ENCODE measurements at places on chromosomes 3 and 15.
A peak's percentile ranks its signal among the peaks of the same experiment; 100 is the strongest.

GRCh38 chr3:87733671-87734367 is 325.0 kb downstream of the CGGBP1 start:
- H3K27ac ChIP-seq, result no peak overlapping the region
- H3K27me3 ChIP-seq, result no peaks in the 10 kb centered on the region
- no peak for DNase-seq
- no peaks in the 10 kb centered on the region for H3K36me3 ChIP-seq

- no peak for DNase-seq
- H3K36me3 ChIP-seq, result no peaks in the 10 kb centered on the region
- H3K27me3 ChIP-seq, result no peaks in the 10 kb centered on the region
- no peak overlapping the region for H3K4me3 ChIP-seq
These were observed 43.5 kb downstream of the IFT57 start for GRCh38 chr3:108178676-108179075.

- H3K4me3 ChIP-seq, result no peak overlapping the region
- no peaks in the 10 kb centered on the region for H3K4me1 ChIP-seq
- H3K27me3 ChIP-seq, result no peaks in the 10 kb centered on the region
- DNase-seq, result no peak
- no peak overlapping the region for H3K27ac ChIP-seq
These were observed 249.7 kb downstream of the KCNMB2 start for GRCh38 chr3:178785961-178786360.

DNA sequence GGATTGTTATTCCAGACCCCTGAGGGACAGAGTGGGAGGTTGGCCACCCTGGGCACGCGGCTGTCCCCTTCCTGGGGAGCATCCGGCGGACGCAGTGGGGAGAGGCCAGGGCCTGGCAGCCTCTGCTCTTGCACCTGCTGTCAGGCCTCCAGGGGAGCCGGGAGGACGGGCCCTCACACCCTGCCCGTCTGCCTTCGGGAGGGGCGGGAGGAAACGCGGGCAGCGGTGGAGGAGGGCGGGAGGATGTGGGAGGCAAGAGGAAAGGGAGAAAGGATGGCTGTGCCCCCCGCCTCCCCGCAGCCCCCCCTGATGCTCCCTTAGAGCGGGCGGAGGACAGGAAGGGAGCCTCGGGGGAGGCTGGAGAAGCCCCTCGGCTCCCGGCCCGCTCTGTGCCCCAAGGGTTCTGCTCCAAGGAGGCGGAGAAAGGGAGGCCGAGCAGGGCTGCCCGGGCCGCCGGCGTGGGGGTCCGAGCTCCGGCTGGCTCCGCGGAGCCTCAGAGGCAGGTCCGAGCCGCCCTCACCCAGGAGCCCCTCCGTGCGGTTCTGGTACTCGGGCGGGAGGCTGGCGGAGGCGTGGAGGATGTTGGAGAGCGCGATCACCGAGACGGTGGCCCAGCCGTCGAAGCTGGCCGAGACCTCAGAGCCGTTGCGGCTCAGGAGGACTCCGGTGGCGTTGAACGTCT is 40.9 kb downstream of the MUC20 start:
- DNase-seq, result no peak
- no peak overlapping the region for H3K27ac ChIP-seq
- H3K36me3 ChIP-seq, result no peaks in the 10 kb centered on the region
- H3K27me3 ChIP-seq, result no peaks in the 10 kb centered on the region
- H3K4me3 ChIP-seq, result no peak overlapping the region

DNA sequence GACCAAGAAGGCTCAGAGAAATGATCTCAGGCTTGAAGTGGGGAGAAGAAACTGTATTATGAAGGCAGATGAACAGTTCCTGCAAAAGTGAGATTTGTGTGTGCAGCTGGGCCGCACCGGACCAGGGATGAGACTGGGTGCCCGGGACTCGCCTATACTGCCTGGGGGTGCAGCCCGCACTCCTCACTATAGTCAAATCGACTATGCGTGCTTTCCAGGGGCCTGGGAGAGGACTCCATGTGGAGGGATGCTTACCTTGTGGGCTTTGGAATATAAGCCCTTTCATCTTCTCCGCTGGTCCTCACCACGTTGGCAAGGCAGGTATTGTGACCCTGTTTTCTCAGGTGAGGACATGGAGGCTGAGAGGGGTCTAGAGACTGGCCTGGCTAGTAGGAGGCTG is 32.9 kb upstream of the APOD start:
- H3K4me1 ChIP-seq, result no peaks in the 10 kb centered on the region
- no peaks in the 10 kb centered on the region for H3K27me3 ChIP-seq
- H3K36me3 ChIP-seq, result no peaks in the 10 kb centered on the region
- peak; percentile 43 for DNase-seq

- H3K4me1 ChIP-seq, result peaks cover 51% of the 10 kb centered on the region
- no peaks in the 10 kb centered on the region for H3K36me3 ChIP-seq
- no peaks in the 10 kb centered on the region for H3K27me3 ChIP-seq
- H3K4me3 ChIP-seq, result peak overlapping the region; percentile 90
- peak overlapping the region; percentile 98 for H3K27ac ChIP-seq
These were observed 12.4 kb downstream of the TNK2 start for GRCh38 chr3:195895861-195896360.

DNA sequence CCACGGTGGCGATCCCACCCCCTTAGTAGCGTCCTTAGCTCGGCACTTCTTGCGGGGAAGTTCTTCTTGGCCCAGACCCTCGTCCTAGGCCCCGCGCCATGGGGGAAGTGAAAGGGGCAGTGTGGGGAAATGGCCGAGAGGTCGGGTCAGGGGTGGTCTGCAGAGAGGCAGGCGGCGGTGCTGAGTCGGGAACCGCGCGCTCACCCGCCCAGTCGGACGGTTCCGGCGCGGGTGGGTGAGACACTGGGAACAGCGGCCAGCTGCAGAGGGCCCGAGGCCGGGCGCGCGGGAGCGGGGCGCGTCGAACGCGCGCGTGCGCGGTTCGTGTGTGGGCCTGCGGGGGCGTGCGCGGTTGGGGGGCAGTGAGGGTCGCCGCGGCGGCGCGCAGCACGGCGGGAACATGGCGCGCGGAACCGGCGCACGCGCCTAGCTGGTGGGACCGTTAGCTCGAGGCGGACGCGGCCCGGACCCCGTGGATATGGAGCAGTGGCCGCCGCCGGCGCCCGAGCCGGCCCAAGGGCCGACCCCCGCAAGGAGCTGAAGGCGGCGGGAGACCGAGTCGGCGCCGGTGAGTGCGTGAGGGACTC is 246.9 kb downstream of the GOLGA6L6 start:
- no peak overlapping the region for H3K27ac ChIP-seq
- no peaks in the 10 kb centered on the region for H3K27me3 ChIP-seq
- no peaks in the 10 kb centered on the region for H3K36me3 ChIP-seq
- H3K4me3 ChIP-seq, result no peak overlapping the region
- peak; percentile 62 for DNase-seq
- H3K4me1 ChIP-seq, result no peaks in the 10 kb centered on the region

GRCh38 chr3:32626631-32627030 is 56.0 kb upstream of the DYNC1LI1 start:
- DNase-seq, result no peak
- no peak overlapping the region for H3K4me3 ChIP-seq
- H3K27ac ChIP-seq, result no peak overlapping the region
- H3K4me1 ChIP-seq, result no peaks in the 10 kb centered on the region

- no peak for DNase-seq
- H3K4me1 ChIP-seq, result no peaks in the 10 kb centered on the region
- no peaks in the 10 kb centered on the region for H3K36me3 ChIP-seq
- H3K27ac ChIP-seq, result no peak overlapping the region
These were observed 30.8 kb downstream of the MEX3B start for GRCh38 chr15:82014989-82015388.

DNA sequence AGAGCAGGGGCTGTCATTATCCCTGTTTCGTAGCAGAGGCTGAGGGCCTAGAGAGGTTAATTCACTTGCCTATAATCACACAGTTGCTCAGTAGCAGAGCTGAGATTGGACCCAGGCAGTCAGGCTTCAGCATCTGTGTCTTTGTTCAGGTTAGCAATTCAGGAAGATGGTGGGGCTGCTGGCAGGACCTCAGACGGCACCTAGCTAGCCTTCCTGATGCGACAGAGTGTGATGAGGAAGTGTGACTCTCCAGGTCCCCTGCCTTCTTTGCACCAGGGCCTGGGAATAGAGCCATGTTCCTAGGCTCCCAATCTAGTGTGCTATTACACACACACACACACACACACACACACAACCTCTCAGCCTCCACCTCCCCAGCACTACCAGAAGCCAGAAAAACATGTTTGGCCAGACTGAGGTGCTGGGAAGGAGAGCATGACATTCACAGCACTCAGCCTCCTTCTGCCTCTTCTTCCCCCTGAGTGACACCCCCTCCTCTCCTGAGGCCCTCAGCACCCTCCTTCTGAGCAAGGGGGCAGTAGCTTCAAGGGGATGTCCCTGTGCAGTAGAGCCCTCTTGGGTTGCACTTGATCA is 88.9 kb downstream of the TLE3 start:
- H3K36me3 ChIP-seq, result no peaks in the 10 kb centered on the region
- no peaks in the 10 kb centered on the region for H3K4me1 ChIP-seq
- no peak overlapping the region for H3K27ac ChIP-seq

- H3K4me3 ChIP-seq, result no peak overlapping the region
- no peak overlapping the region for H3K27ac ChIP-seq
- H3K27me3 ChIP-seq, result no peaks in the 10 kb centered on the region
- no peak for DNase-seq
- H3K36me3 ChIP-seq, result no peaks in the 10 kb centered on the region
These were observed 27.2 kb downstream of the OXSM start for GRCh38 chr3:25817107-25817506.

DNA sequence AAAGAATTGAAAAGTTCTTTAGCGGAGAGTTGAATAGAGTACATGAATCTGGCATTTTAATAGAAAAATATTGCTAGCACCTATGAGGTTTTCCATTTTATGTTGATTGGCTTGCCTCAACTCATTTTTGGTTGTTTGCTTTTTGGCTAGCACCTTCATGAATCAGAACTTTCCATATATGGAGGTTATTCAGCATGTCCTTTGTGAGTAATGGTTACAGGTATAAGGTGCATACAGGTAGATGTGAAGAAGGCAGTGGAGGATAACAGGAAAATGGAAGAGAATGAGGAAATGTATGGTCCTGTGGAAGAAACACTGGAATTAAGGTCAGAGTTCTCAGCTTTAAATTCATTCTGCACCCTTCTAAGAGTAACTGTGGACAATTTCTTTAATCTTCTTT is 98.1 kb upstream of the GBE1 start:
- DNase-seq, result no peak
- no peaks in the 10 kb centered on the region for H3K36me3 ChIP-seq
- no peaks in the 10 kb centered on the region for H3K27me3 ChIP-seq
- H3K27ac ChIP-seq, result no peak overlapping the region
- no peak overlapping the region for H3K4me3 ChIP-seq
- no peaks in the 10 kb centered on the region for H3K4me1 ChIP-seq

GRCh38 chr3:4546346-4547178 is 53.4 kb downstream of the ITPR1 start:
- H3K4me3 ChIP-seq, result no peak overlapping the region
- H3K4me1 ChIP-seq, result no peaks in the 10 kb centered on the region
- no peaks in the 10 kb centered on the region for H3K36me3 ChIP-seq
- no peaks in the 10 kb centered on the region for H3K27me3 ChIP-seq

All from ascending aorta (tissue), 2 donors.